ENCODE measurements at places on chromosomes 3 and 15.

DNA sequence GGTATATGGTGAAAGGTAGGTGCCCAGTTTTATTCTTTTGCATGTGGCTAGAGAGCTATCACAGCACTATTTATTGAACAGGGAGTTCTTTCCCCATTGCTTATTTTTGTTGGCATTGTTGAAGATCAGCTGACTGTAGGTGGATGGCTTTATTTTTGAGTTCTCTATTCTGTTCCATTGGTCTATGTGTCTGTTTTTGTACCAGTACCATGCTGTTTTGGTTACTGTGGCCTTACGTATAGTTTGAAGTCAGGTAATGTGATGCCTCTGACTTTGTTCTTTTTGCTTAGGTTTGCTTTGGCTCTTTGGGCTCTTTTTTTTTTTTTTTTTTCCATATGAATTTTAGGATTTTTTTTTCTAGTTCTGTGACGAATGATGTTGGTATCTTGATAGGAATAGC is 139.2 kb upstream of the CTNNB1 start:
- no peak for DNase-seq

- no peak for DNase-seq
Measured at GRCh38 chr3:186841620-186842019, 890 bp upstream of the ADIPOQ start.

GRCh38 chr15:75313116-75313845 is 22.6 kb upstream of the COMMD4 start:
- no peak for DNase-seq

GRCh38 chr3:155646669-155647068 is 98.2 kb downstream of the PLCH1 start:
- DNase-seq, result no peak

DNA sequence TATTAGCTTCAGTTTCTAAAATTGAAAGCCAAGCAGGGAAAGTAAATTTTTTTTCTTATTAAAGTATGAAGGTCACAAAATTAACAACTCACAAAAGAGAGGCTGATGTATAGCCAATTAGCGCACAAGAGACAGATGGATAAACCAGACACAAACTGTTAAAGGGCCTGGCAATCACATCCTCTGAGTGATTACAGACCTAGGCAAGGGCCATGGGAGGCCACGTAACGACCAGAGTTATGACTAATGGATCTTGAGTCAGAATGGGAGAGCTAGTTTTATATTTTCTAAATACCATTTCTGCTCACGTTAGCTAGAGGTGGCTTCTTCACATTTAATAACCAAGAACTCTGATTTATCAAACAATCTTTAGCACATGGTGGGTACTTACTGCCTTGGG is 17.8 kb upstream of the SCAMP5 start:
- DNase-seq, result no peak

GRCh38 chr3:33658991-33659848 is 58.8 kb downstream of the CLASP2 start:
- DNase-seq, result no peak

DNA sequence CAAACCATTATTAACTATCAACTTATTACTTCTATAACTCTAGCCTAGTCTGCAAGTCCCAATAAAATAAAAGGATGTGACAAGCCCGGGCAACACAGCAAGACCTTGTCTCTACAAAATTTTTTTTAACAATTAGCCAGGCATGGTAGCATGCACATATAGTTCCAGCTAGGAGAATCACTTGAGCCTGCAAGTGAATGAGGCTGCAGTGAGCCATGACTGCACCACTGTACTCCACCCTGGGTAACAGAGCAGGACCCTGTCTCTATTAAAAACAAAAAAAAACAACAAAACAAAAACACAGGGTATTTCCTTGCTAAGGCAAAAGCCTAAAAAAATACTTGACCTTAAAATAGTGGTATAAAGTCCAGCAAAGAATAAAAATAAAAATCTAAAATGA is 31.4 kb downstream of the ANKRD28 start:
- DNase-seq, result no peak

DNA sequence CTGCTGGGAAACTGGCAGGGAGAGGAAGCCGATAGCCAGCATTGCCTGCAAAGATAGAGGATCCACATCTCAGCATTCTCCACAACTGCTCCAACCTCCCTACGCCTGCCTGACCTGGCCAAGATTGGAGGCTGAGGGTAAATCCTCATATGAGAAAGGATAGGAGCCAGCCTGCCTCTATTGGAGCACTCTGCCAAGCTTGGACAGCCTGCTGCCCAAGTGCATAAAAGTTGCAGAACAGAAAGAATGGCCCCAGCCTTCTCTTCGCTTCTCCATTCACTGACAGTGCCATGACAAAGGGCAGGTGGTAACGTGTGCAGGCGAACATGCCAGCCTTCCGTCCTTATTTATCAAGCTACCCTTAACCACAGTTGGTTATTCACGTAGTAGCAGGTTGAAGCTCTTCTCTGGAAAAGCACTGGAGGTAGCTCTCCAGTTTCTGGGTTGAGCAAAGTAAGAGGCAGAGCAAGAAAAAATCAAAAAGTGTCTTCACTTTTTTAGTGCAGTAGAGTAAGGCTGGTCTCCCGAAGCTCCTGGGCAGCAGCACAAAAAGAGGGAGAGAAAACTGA is 4.3 kb downstream of the BMF start:
- DNase-seq, result no peak
